Fibroblast of the aortic adventitia (primary cell): ENCODE measurements at places on chromosomes 16 and 17. TPM values are rescaled to one million over a fixed set of nuclear protein-coding genes. Genes with fewer than 3 reads are reported as not detected.

- DNase-seq, result no peak
These were observed 39.3 kb downstream of the ABAT start for GRCh38 chr16:8713635-8714172.

The NECAB2 gene
- 0.18 and 0.90 TPM in 2 replicates for total RNA-seq

The IGF2BP1 gene
- total RNA-seq, result 0.49 and 5.0 TPM in 2 replicates

DNA sequence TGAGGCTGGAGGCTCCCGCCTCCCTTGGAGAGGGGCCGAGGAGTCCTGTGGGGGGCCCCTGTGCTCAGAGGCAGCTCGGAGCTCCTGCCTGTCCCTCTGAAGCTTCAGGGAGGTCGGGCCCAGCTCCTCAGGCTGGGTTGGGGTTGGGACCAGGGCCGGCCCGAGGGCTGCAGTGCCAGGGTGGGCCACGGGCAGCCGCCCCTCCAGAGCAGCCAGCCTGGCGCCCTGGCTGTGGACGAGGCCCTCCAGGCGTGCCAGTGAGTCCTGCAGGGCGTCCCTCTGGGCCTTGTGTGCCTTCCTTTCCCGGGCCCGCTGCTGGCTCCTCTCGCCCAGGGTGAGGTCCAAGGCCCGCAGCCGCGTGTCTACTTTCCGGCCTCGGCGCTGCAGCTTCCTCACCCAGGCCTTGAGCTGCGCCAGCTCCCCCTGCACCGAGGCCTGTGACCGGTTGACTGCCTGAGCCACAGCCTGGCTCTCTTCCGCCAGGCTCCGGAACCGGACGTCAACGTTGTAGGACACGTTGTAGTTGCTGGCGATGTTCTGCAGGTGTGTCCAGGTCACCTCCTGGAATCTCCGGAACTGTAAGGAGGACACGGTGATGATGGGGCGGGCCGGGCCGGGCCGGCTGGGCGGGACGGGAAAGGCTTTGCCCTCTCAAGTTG lies 1.2 kb downstream of the PTX4 start:
- DNase-seq, result no peak

- DNase-seq, result peak; percentile 28
These were observed 591 bp downstream of the PSMD7 start for GRCh38 chr16:74297145-74297665.

DNA sequence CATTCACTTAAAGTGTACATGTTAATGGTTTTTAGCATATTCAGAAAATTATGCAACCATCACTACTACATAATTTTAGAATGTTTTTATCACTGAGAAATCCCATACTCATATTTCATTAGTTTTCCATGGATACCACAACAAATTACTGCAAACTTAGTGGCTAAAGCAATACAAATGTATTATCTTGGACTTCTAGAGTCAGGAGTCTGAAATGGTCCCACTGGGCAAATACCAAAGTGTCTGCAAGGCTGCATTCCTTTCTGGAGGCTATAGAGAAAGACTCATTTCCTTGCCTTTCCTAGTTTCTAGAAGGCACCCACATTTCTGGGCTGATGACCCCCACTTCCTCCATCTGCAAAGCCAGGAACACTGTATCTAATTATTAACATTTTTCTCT lies 16.9 kb upstream of the GNAO1 start:
- DNase-seq, result no peak

DNA sequence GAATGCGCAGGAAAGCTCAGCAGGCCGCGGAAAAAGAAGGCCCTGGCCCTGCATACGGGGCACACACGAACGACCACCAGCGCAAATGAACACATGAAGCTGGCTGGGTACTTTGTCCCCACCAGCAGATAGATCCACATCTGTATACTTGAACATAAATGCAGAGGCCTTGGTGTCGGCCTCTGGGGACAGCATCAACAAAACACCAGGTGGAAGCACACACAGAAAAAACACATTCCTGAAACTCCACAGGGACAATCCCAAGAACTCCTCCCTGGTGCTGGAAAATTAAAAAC lies 606 bp upstream of the ZBTB4 start:
- peak; percentile 40 for DNase-seq

- no peak for DNase-seq
These were observed 4.6 kb upstream of the ADCY7 start for GRCh38 chr16:50261707-50262235.

The KRT33B gene
- total RNA-seq, result not detected in 2 replicates

- peak; percentile 88 for DNase-seq
These were observed 1.1 kb downstream of the VAT1 start for GRCh38 chr17:43020789-43021740.

DNA sequence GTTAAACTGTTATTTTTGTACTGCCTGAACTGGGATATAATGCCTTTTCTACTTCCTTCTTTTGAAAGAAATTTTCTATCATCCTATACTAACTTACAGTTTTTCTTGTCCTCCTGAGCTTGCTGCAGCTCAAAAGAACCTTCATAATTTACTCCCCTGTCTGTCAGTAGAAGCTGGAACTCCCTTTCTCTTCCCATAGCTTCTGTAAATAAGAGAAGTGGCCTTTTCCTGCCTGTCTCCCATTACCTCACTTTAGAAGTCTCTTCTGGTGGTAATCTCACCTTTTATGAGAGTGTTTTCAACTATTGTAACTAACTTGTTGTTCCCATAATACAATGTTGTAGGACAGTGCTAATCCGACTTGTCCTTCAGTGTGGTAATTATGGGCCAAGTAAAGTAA lies 246.7 kb upstream of the TBX2 start:
- DNase-seq, result no peak

The C16orf89 gene
- total RNA-seq, result 1.6 and 4.6 TPM in 2 replicates

DNA sequence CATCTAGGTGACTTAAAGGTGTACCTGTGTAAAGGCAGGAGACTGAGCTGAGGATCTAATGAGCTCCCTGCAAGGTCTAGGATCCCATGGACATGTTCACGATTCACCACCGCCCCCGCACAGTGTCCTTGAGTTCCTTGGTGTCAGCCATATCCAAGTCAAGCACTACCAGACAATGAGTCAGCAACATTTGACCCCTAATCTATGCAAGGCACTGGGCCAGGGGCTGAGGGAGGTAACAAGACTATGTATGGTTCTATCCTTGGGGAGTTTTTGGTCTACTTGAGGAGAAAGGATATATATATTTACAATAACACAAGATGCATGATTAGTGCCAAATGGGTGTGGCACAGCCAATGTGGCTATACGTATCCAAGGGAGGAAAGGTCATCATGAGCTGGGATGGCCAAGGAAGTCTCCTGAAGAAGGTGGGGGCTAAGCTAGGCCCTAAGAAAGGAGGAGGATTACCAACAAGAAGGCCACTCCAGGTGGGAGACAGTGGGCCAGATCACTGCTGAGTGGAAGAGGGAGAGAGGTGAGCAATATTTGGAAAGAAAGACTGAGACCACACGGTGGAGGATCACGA lies 35.0 kb downstream of the ITGB3 start:
- DNase-seq, result peak; percentile 64

DNA sequence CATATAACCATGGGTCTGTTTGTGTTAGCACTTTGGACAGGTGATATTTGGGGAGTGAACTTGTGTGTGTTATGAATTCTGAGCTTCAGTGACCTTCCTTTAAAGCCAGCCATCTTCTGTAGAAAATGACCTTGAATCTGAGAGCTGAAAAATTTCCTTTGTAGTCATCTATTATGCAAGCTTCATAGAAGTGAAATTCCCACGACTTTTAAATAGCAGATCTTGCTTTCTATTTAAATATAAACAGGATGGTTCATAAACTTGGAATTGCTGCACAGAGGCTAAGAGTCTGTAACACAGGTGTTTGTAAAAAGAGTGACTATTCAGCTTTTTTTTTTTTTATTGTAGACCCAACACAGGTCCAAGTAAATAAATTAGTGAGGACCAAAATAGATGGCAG lies 85.5 kb downstream of the MARCHF10 start:
- no peak for DNase-seq

GRCh38 chr17:37791447-37792399 lies 46.9 kb upstream of the HNF1B start:
- peak; percentile 41 for DNase-seq

DNA sequence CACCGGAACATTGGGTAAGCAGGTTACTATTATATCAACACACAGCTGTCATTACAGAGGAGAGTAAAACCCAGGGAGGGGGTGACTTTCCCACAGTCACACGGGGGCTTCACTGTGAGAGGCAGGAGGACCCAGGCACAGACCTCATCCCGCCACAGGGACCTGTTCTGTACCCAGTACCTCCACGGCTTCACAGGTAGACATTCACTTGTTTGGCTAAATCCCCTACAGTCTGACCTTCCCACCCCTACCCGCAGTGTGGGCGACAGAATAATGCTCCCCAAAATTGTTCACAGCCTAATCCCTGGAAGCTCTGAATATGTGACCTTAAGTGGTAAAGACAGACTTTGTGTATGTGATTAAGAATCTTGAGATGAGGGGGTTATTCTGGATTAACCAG lies 16.5 kb downstream of the LITAF start:
- no peak for DNase-seq

DNA sequence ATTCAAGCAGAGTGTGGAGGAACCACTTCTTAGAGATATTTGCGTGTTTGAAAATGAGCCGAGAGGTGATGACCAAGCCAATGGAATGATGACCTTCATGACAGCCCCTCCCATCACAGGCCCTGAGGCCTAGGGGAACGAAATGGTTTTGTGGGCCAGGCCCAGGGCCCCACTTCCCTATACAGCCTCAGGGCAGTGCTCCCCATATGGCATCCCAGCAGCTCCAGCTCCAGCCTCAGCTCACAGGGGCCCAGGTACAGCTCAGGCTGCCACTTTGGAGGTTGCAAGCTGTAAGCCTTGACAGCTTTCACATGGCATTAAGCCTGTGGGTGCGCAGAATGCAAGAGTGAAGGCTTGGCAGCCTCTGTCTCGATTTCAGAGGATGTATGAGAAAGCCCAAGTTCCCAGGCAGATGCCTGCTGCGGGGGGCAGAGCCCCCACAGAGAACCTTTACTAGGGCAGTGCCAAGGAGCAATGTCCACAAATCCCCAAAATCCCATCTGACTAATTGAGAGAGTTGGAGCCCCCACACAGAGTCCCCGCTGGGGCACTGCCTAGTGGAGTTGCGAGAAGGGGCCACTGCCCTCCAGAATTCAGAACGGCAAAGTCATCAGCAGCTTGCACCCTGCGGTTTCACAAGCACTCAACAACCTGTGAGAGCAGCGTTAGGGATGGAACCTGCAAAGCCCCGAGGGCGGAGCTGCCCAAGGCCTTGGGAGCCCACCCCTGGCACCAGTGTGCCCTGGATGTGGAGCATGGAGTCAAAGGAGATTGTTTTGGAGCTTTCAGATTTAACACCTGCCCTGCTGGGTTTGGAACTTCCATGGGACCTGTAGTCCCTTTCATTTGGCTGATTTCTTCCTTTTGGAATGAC lies 21.2 kb downstream of the CHMP6 start:
- DNase-seq, result no peak

The PPP1R1B gene
- total RNA-seq, result 4.1 and 9.0 TPM in 2 replicates

GRCh38 chr16:79795556-79795955 lies 195.0 kb upstream of the MAF start:
- DNase-seq, result no peak

DNA sequence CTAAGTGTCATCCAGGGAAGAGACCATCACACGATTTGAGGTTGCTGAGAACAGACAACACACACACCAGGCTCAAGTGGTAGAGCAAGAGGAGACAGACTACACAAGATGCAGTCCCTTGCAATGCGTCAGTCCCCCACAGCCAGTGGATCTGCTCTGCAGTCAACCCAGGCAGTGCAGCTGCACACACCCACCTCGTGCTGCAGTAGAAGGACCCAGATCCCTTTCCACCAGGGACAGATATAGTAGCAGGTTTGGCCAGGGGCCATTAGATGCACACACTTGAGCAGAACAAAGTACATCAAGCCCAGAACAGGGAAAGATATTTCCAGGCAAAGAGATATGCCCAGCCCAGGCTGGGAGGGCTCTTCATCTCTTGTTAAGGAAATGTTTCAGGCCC lies 112.9 kb downstream of the GRIN2A start:
- no peak for DNase-seq

DNA sequence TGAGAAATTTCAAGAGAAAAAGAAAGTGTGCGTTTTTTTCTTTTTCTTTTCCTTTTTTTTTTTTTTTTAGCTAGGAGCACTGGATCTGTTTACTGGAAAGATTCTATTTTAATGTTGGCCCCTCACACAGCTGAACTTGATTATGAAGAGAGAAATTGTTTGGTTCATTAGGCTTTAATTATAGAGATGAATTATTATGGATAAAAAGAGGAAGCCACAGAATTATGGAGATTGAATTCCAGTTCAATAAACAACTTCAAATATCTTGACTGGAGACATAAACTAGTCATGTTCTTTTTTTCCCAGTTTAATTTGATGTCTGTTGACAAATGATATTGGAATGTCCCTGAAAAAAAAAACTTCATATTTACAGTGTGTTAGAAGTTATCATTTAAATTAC lies 152.0 kb upstream of the HS3ST3A1 start:
- no peak for DNase-seq

The KRT37 gene
- not detected in 2 replicates for total RNA-seq

The PYDC1 gene
- total RNA-seq, result not detected in 2 replicates

GRCh38 chr17:55654022-55654421 lies 68.6 kb downstream of the TMEM100 start:
- no peak for DNase-seq

DNA sequence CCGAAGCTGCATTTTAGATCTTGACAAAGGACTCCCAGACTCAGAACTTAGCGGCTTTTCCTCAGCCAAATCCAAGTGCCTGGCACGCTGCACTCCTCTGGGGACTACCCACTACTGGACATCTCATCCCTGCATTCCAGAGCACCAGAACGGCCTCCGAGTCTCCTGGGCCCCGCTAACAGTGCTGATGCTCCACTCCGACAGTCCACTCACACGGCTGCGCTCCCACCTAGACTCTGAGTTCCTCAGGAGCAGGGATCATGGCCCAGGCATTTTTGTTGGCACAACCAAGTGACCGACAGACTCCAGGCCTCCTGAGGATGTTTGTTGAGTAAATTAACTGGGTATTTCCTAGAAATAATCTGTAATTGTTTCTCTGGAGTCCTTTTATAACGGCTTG lies 79.1 kb downstream of the NDEL1 start:
- DNase-seq, result no peak

- DNase-seq, result no peak
These were observed 3.1 kb upstream of the CCDC42 start for GRCh38 chr17:8747742-8748141.

GRCh38 chr17:71905376-71906031 lies 215.3 kb upstream of the SOX9 start:
- DNase-seq, result no peak

DNA sequence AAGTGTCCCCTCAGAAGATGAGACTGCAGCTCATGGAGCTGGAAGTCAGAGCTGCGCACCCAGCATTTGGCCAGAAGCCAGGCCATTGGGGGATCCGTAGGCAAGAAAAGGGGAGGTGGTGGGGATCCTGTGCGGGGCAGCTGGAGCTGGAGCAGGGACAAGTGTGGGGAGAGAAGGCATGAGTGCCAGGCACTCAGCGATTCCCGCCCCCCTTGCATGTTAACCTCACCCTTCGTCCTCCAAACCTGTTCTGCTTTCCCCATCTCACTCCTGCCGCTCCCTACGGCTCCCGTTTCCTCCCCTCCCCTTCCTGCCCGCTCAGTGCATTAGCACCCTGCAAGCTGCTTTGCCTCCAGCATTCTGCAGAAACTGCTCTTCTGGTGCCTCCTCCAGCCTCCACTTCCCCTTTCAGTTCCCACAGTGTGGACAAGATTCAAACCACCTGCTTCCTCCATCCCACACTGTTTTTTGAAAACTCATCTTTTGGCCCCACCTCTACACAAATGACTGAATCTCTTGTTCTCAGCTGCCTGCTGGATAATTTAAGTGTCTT lies 5.6 kb downstream of the ALOX15 start:
- no peak for DNase-seq

The KRT23 gene
- not detected in 2 replicates for total RNA-seq
